Effector CD8-positive, alpha-beta T cell (primary cell): ENCODE measurements at places on chromosomes 6 and 20.

- DNase-seq: no peak
Measured at GRCh38 chr6:13918686-13919250, 6.0 kb upstream of the RNF182 start.

DNA sequence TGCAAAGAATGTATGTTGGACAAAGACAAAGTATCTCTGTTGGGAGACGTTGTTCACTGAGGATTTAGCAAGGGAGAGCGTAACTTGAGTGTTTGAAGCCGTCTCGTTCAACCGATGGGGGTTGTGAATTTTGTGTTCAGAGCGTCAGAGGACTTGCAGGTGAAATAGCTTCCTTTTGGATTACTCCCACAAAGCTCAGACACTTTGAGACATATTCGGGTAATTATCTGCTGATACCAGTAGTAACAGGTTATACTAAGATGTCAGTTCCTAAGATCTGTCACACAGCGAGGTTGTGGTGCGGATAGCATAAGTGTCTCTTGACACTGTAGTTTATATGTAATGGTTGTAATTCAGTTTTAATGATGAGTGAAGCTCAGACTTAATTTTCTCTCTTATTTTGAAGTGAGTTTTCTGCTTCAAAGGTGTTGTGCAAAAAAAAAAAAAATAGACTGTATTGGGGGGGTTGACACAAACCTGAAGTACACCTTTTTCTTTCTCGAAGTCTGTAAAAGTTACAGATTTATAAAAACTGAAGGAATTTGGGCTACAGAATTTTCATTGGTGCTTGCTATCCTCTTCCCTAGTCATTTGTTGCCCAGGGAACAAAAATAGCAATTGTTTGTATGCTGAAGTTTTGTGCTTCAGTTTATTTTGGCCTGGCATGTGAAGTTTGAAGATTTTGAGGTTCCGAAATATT, 1.7 kb downstream of the ASXL1 start:
- DNase-seq: no peak

DNA sequence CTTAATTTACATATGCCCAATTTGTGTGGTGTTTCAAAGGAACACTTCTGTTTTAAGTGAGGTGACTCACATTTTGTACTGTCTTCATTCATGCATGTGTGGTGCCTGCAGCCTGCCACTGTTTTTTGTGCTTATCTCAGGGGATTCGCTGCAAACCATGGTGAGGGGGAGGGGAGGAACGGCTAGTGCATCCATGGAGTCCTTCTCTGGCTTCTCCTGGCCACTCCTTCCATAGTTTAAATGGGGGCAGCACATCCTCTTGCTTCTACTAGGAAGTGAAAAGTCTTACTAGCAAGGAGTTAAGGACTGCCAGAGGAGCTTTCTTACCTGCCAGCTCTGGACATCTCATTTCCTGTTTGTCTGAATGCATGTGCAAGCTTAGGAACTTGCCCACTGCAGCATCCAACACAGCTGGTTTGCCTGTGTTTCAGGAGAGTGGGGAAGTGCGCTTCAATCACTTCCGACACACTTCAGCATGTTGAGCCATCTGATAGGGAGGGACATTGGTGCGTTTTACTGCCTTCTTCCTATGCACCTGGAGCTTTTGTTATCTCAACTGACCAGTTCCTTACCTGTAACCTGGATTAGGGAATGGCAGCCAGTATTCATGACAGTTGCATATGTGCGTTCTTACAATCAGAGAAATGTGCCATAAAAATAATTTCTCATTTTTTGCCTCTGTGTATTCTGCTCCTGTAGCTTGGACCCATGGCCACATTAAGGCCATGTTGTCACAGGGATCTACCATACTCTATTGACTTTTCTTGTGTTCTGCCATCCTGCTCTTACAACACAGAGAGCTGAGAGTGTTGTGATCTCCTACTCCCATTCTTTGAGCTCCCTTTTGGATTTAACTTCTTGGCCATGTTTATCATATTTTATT, 211.3 kb downstream of the ARID1B start:
- no peak for DNase-seq

DNA sequence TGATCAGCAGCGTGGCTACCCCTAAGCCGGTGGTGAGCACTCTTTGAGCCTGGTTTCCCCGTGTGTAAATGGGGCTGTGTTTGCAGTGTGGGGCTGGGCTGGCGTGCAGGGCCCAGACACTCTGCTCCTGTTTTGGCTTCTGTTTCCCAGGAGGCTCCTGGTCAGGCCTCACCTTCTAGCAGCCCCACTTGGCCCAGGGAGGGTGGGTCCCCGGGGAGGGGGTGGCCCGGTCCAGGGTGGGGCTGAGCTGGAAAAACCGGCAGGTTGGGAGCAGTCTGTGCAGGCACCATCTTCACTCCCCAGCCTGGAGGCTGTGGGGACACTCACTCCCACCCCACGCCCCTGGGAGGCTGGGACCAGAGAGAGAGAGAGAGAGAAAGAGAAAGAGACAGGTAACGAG, 25.3 kb downstream of the CEBPB start:
- no peak for DNase-seq

- no peak for DNase-seq
Measured at GRCh38 chr20:32396646-32397160, 38.6 kb downstream of the ASXL1 start.

DNA sequence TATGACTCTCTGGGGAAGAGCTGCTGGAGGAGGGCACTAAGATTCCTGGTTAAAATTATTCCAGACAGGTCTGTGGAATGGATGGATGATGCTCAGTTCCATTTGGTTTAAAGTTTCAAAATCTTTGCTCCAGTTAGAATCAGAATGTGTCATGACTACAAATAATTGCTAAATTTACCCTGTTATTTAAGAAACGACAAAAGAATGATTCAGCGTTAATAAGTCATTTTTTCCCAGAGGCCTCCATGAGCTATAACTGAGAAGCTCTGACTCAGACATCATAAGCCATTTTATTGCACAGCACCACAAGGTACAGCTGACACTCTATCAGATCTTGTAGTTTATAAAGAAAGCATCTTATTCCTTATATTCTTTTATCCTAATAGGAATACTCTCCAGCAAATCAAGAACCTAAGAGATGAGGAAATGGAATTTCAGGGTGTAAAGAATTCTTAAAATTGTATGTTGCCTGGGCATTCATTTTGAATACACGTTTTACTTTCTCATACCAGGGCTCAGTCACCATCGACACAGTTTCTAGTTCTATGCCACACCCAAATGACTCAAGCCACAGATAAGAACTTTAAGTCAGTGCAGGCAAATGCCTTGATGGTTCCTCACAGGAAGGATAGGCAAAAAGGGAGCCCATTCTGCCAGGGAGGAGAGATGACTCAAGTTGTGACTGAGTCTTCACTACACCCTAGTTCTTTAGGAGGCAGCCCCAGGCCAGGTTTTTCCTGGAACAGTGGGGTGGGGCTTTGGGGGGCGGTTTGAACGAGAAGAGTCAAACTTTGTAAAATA, 636.0 kb downstream of the MMUT start:
- DNase-seq: no peak

DNA sequence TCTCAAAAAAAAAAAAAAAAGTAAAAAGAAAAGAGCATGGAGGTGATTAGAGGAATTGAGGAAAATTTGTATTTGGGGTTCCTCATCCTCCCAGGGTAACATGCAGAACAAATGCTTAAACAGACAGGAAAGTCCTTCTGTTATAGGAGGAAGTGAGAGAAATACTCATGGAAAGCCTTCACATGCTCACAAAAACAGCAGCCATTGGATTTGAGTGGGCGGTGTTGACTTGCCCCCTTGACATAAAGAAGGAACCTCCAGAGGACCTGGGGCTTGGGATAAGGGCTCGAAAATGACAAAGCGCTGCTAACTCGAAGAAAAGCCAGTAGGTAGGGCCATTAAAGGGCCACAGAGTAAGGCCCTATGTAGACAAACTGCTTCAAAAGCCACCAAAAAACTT, 17.5 kb upstream of the SAMHD1 start:
- DNase-seq: no peak

- no peak for DNase-seq
Measured at GRCh38 chr20:4533368-4534133, 188.2 kb upstream of the PRND start.

DNA sequence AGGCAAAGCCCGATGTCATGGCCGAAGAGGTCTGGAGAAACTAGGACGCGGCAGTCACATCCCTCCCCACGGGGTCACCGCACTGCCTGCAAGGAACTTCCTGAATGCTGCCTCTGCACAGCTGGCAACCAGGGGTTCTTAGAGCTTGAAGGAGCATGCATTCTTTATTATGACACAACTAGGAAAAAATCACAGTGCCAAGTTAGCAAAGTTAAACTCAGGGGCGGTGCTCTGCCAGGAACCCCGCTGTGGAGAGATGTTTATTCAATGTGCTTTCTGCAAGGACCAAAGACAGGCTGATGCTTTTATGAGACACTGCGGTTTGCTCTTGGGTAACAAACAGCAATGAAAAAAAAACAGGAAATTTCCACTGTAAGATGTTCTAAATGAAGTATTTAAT, 287.3 kb upstream of the FOXQ1 start:
- DNase-seq: no peak

DNA sequence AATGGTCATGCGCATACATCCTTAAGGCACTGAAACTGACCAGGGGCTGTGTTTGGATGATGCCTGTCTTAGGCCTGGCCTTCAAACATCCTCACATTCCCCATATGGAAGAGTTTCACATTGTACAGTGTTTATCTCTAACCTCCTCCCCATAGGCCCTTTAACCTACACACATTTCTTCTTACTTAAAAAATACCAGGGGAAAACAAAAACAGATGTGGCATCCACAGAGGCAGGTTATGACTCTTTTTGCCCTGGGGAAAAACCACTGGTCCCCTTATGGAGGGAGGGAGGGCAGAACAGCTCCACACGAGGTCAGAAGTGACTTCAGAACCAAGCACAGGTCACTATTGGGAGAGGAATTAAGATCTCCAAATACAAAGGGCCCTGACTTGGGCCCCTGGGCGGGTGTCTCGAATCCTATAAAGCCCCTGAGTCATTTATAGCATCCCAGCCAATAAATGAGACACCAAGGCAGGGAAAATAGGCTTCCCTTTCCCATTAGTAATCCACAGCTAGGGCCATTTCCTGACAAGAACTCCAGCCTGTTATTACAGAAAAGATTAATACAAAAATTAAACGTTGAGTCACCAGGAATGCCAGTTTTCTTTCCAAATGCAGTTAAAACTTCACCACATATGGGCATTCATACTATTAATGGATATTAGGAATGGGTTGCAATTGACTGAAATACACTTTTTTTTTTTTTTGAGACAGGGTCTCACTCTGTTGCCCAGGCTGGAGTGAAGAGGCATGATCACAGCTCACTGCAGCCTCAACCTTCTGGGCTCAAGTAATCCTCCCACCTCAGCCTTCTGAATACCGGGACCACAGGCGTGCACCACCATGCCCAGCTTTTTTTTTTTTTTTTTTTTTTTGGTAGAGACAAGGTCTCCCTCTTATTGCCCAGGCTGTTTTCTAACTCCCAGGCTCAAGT, 107.2 kb downstream of the ATP9A start:
- DNase-seq: no peak

- DNase-seq: no peak
Measured at GRCh38 chr6:47348316-47348863, 38.7 kb upstream of the TNFRSF21 start.

- peak; percentile 62 for DNase-seq
Measured at GRCh38 chr20:38893565-38894090, 32.6 kb upstream of the FAM83D start.

DNA sequence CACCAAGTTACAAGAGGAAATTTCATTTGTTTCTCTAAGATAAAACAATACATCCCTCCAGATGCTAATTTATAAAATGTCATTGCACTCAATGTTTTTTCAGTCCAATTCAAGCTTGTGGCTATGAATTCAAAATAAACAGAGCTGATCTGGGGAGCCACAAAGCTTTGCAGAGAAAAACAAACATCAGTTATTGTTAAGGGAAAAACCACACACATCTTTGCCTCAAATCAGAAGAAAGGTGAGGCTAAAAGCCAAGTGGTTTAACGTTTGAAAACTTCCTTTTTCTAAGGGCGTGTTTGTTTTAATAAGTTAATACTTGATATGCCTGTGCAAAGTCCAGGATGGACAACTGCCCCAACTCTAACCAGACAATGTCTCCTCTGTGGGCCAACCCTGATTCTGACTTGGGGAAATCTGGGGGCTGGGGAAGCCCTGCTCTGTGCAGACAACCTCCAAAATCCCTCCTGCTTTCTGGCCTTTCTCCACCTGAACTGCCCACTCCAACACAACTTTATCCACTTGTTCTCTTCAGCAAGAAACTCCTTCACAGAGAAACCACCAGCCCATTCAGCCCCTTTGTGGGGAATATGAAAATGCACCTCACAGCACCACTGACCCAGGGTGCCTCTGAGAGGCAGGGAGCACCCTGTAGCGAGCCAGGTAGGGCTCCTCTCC, 44.6 kb upstream of the NT5E start:
- DNase-seq: no peak

DNA sequence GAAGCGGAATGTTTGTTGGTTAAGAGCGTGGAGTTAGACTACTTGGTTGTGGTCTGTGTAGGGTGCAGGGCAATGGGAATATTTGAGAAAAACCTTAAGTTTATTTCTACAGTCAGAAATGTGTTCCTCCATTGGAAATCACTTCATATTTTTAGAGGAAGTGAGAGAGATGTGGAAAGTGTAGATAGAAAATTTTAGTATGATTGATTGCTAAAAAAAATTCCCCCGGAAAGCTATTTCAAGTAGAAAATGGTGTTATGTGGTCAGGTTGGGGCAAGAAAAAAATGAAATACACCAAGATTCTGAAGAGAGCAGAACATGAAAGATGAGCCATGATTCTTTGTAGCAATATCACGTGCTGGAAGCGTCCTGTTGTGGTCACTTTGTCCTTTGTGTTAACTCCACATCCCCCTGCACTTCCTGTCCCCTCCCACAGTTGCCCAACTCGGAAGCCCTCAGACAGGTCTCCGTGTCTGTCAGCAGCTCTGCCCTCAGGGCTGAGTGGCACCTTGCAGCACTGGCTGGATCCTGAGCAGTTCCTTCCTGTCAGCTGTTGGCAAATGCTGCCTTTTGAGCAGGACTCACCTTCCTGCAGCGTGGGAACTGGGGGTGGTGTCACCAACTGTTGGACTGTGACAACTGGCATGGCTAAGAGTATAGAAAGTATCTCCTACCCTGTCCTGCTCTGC, 137.5 kb upstream of the SLC24A3 start:
- DNase-seq: no peak

DNA sequence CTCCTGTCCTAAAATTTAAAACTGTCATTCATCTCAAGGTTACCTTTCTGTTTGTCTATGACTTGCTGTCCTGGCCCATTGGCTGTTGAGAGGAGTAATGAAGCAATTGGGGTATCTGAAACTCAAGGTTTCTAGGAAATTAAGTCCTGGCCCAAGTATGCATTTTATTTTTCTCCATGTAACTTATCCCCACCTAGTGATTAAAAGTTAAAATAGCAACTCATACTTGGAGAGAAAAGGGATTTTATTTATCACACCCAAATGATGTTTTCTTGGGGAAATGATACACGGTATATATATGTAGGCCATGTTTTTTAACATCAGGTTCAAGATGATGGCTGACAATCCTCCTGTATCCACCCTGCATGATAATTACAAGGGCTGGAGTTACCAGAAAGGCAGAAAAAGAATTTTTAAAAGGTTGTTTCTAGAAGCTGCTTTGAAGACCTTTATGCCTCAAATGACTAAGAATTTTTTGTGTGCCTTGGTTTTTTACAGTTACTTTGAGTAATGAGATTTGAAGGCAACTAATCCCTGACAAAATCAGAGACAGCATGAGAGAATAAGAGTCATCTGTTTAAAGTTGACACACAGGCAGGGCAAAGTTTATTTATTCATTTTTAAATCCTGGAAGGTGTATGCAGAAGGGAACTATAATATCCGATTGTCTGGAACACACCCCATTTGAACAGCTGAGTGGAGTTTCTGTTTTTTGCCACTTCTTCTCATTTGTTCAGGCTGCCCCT, 28.9 kb upstream of the C6orf58 start:
- DNase-seq: no peak

- DNase-seq: no peak
Measured at GRCh38 chr6:80245043-80245442, 138.6 kb downstream of the BCKDHB start.

- DNase-seq: no peak
Measured at GRCh38 chr6:13766201-13766634, 48.1 kb downstream of the MCUR1 start.
